HS-27A (cell line): ENCODE measurements at places on chromosomes 2 and 18.

- no peak for DNase-seq
Measured at GRCh38 chr2:162022290-162022945, 51.6 kb downstream of the DPP4 start.

DNA sequence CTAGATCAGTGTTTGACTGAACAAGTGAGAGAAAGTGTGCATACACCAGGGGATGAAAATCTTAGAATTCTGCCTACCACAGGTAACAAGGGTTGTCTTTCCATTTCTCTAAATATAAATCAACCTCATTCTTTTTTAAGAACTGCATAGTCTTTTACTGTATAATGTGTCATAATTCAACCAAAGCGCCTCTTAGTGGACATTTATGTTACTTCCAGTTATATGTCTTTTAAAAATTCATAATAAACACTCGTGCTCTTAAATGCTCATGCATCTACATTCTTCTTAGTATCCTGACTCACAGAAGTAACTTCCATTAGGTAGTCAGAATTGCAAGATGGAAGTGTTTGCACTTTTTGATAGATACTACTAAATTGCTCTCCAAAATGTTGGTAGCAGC is 76.2 kb downstream of the CHRNA1 start:
- no peak for DNase-seq

DNA sequence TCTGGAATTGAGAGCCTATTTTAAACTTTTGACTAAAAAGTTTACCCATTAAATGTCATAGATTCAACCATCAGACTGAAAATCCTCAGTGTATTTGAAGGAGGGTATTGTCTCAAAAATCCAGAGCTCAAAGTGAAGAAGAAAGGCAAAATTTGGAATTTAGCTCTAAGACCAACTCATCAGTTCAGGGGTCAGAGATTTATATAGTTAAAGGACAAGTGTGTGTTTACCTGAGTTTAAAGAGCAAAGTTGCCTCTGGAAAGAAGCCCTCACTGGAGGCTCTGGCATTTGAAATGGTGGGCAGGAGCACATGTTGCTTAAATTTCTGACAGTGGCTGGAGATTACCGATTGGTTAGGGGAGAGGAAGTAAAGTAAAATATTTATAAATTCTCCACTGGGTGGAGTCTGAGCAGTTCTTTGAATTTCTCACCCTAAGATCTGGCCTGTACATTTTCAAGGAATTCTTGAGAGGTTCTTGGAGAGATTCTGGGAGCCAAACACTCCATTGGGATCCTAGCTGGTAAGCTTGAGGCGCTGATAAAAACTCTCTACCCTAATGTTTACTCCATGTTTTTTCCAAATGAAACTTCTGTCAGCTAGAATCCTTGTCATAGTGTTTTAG is at the start of gene KYNU:
TSS of gene KYNU (plus strand) at position 449 of the 623 bp plus-strand sequence. CDS start 7,704 bp downstream, outside the sequence.
- no peak for DNase-seq

GRCh38 chr2:446963-447530 is 159.2 kb upstream of the ALKAL2 start:
- DNase-seq: no peak

- DNase-seq: no peak
Measured at GRCh38 chr2:44543773-44544725, 182.3 kb downstream of the CAMKMT start.

DNA sequence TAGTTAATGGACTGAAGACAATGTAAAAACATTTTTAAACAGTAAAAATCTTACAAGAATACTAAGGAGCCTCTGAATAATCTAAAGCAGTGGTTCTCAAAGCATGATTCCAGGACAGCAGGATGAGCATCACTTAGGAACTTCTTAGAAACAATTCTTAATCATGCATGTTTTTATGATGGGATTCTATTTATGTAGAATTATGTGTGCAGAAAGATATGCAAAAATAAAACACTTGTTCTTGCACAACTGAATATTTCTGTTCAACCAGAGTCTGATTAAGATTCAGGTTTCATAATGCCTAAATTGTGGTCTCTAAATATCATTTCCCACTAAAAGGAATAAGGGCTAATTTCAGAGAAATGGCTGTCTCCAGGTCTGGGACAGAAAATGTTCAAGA is 69.2 kb upstream of the MTIF2 start:
- no peak for DNase-seq

GRCh38 chr2:228838819-228839218 is 432.3 kb downstream of the PID1 start:
- no peak for DNase-seq

- DNase-seq: no peak
Measured at GRCh38 chr2:173099804-173100203, 24.2 kb downstream of the MAP3K20 start.

DNA sequence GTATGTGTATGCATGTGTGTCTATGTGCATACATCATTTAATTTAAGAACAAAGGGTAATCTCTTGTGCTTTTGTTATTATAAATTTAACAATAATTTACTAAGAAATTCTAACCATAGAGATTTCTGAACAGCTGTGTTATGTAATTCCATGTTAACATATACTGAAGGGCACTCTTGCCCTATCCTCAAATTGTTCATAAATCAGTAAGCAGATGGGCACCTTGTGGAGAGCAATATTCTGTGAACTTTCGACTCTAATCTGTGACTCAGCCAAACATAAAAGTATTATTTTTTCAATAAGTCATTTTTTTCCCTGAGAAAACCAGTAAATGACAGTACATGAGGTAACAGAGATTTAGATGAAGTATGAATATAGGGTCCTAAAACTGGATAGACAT is 938.3 kb upstream of the CRIM1 start:
- DNase-seq: no peak

- no peak for DNase-seq
Measured at GRCh38 chr2:143431316-143431715, 302.1 kb downstream of the ARHGAP15 start.

DNA sequence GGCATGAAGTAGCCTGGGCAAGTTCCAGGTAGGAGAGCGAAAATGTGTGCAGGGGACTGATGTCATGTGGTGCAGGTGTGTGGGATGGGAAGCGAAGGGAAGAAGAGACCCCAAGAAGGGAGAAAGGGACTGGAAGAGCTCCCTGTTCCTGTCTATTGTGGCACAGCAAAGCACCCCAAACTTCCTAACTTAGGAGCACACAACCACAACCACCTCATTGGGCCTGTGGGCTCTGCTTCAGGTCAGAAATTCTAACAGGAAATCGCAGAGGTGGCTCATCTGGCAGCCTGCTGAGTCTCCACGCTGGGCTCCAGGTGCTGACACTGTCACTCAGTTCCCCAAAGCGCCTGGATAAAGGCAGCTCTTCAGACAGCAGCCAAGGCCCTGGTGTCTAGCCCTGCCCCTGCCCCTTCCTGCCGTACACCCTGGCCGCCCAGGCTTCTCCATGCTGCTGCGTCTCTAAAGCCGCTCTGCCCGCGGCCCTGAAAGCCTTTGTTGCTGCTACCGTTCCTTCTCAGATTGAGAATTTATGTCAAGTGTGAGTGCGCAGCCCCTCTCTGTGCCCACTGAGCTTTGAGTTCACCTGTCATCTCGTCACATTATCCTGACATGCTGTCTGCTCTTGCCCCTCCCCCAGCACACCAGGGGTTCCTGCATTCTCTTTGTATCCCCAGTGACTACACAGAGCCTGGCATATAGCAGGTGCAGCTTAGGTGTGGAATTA is 140.2 kb upstream of the BCL2L11 start:
- no peak for DNase-seq

DNA sequence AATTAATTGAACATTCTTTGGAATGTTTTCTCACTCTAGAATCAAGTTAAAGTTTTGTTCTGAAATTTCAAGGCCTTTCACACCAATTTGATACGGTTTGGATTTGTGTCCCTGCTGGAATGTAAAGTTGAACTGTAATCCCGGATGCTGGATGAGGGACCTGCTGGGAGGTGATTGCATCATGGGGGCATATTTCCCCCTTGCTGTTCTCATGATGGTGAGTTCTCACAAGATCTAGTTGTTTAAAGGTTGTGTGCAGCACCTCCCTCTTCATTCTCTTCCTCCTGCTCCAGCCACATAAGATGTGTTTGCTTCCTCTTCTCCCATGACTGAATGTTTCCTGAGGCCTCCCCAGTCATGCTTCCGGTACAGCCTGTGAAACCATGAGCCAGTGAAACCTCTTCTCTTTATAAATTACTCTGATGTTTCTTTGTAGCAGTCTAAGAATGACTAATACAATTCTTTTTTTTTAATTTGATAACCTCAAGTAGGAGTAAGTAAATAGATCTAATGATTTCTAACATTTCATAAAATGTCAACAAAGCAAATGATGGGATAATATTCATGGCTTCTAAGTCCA is 144.2 kb upstream of the CDH7 start:
- DNase-seq: no peak

GRCh38 chr2:105610576-105611332 is 134.0 kb upstream of the NCK2 start:
- DNase-seq: no peak
